Kidney capillary endothelial cell (primary cell): ENCODE measurements at places on chromosomes 7 and 10.

- DNase-seq = no peak
These were observed 108.6 kb upstream of the KCNMA1 start for GRCh38 chr10:77746047-77746707.

DNA sequence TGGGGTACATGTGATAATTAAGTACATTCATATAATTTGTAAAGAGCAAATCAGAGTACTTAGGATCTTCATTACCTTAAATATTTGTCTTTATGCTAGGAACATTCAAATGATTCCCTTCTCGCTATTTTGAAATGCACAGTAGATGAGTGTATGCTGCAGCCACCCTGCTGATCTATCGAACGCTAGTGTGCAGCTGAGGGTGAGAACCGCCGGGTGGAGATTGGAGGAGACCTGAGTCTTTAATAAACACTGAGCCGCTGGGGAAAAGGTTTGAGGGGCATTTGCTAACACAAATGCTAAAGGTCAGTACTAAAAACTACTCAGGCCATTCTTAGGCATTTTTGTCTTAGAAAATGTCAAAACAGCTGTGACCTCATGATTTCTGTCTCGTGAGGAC, 148.0 kb downstream of the DPP6 start:
- DNase-seq = no peak

GRCh38 chr7:123615344-123615743, 13.7 kb downstream of the ASB15 start:
- DNase-seq = no peak

GRCh38 chr7:40824461-40824860, 689.7 kb downstream of the SUGCT start:
- DNase-seq = no peak

GRCh38 chr7:54339073-54339472, 203.1 kb upstream of the VSTM2A start:
- DNase-seq = no peak
